Frontal cortex (tissue), 4 donors: ENCODE measurements at places on chromosomes 7 and 10. TPM values are rescaled to one million over a fixed set of nuclear protein-coding genes. Genes with fewer than 3 reads are reported as not detected.
A peak's percentile ranks its signal among the peaks of the same experiment; 100 is the strongest.

GRCh38 chr10:80590585-80591125 is 53.0 kb downstream of the SH2D4B start:
- DNase-seq: no peak

- DNase-seq: no peak
Measured at GRCh38 chr10:98673171-98673782, 226.5 kb upstream of the HPS1 start.

DNA sequence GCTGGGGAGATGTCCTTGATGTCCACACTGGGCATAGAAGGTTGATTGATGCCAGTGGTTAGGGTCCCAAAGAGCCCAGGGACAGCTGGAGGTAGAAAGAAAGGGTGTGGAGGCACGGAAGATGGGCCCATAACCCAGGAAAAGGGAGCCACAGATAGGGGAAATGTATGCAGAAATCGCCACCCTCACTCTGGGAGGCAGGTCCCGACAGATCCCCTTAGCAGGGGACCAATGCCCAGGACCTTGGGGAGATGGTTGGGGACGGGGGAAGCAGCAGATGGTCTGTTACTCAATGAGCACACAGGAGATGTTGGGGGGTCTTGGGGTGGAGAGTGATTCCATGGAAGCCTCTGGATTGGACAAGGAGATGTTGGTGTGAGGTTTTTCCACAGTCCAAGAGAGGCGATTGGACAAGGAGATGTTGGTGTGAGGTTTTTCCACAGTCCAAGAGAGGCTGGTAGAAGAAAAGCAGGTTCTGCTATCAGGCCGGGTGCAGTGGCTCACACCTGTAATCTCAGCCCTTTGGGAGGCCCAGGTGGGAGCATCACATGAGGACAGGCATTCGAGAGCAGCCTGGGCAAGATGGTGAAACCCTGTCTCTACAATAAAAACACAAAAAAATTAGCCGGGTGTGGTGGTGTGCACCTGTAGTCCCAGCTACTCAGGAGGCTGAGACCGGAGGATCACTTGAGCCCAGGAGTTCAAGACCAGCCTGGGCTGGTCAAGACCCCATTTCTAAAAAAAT is 7.0 kb upstream of the PPP1R35 start:
- DNase-seq: no peak

- DNase-seq: no peak
Measured at GRCh38 chr7:149229526-149229925, 9.9 kb upstream of the ZNF212 start.

DNA sequence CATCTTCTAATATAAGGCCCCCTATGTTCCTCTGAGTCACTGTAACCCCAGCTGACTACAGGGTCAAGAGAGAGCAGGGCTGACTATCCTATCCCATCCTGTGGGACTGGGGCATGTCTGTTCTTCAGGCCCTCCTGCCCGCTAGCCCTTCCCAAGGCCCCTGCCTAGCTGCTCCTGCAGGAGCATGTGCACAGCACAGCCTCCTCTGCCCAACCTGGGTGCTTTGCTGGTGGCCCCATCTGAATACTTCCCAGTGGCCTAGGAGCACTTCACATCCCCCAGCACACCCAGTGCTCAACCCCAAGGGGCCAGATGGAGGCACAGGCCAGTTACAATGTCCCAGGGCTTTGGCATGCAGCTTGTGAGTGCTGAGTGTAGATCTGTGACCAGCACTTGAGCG is 37.3 kb downstream of the AGBL3 start:
- no peak for DNase-seq

DNA sequence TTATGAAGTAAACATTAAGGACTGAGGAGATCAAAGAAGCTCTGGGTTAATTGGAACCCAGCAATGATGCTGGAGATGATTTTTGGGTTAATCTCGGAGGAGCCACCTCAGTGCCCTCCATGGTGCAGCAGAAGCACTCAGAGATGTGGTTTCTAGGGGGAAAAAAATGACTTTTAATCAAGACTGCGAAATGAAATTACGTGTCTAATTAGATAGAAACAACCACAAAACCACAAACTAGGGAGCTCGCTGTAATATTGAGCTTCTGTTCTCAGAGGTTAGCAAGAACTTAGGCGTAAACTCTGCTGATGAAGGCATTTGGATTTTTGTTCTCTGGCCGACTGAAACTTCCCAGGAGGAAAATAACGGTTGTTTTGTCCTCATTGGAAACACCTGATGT is 319.0 kb downstream of the GRID1 start:
- no peak for DNase-seq

GRCh38 chr7:30705008-30705407 is 22.8 kb upstream of the CRHR2 start:
- DNase-seq: no peak

- DNase-seq: no peak
Measured at GRCh38 chr7:90604383-90604782, 8.3 kb downstream of the CDK14 start.

DNA sequence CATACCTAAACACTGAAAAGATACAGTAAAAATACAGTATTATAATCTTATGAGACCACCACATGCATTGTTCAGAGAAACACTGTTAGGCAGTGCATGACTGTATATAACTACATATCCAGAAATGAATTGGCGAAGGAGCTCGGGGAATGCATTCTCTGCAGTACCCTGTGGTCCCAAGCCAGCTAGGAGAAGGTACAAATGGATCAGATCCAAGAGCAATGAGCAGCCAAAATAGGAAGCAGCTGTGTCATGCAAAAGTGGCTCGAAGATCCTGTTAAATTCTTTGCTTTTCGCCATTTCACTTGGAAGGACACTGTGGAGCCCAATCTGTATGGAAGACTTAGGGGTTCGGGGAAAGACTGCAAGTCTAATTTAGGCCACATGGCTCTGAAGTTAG is 334.8 kb downstream of the TNS3 start:
- no peak for DNase-seq

DNA sequence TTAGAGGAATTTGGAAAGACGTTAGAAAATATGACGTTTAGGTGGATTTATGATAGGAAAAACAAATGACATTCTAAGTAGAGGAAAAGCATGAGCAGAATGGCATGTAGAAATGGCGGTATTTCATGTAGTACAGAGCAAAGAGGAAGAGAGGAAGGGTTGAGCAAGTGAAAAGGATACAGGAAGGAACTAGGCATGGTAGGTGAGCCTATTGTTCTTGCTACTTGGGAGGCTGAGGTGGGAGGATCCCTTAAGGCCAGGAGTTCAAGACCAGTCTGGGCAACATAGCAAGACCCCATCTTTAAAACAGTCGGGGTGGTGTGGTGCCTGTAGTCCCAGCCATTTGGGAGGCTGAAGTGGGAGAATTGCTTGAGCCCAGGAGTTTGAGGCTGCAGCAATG is 1.2 kb downstream of the GTPBP10 start:
- DNase-seq: no peak

DNA sequence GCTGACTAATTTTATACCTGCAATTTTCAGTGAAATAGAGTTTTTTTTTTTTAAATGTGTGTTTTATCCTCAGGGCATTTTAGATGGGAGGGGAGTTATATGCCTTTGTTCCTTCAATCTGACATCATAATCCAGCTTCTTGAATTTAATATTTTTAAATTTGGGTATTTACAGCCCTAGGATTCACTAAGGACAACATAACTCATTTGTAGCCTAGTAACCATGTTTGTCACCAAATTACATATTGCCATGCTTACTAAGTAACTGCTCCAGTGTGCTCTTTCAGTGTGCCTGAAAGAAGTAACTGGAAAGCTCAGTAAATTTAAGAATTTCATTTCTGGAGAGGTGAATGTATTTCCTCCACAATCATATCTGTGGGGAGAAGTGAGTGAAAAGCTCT is 56.8 kb upstream of the DGKB start:
- no peak for DNase-seq

DNA sequence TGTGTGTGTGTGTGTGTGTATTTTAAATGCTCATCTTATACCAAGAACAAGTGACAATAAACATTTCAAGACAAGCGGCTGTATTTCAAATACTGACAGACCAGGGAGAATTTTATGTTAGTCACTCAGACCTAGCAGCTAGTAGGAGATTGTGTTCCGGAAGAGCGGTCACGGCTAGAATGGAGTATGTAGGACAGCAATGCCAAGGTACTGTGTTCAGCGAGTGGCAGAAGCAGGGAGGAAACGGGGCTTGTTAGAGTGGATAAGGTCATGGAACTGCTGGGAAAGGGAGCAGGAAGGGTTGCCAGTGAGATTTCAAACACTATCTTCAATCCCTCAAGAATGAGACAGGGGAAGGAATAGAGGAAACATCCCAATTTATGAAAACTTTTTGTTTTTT is 260.5 kb upstream of the PITRM1 start:
- no peak for DNase-seq

DNA sequence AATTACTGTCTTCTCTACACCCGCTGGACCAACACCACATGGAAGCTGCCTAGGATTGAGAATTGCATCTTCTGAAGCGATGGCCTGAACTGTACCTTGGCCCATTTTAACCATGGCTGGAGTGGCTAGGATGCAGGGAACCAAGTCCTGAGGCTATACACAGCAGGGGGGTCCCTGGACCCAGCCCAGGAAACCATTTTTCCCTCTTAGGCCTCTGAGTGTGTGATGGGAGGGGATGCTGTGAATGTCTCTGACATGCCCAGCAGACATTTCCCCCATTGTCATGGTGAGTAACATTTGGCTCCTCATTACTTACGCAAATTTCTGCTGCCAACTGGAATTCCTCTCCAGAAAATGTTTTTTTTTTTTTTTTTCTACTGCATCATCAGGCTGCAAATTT is 822.7 kb downstream of the PCDH15 start:
- DNase-seq: no peak

- no peak for DNase-seq
Measured at GRCh38 chr10:35447693-35448407, 111.5 kb downstream of the CCNY start.

DNA sequence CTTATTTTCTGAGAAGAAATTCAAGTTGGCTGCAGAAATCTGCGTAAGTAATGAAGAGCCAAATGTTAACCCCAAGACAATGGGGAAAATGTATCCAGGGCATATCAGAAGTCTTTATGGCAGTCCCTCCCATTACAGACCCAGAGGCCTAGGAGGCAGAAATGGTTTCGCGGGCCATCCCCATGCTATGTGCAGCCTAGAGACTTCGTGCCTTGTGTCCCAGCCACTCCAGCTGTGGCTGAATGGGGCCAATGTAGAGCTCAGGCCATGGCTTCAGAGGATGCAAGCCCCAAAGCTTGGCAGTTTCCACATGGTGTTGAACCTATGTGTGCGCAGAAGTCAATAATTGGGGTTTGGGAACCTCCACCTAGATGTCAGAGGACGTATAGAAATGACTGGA is 131.9 kb downstream of the GPR37 start:
- no peak for DNase-seq

DNA sequence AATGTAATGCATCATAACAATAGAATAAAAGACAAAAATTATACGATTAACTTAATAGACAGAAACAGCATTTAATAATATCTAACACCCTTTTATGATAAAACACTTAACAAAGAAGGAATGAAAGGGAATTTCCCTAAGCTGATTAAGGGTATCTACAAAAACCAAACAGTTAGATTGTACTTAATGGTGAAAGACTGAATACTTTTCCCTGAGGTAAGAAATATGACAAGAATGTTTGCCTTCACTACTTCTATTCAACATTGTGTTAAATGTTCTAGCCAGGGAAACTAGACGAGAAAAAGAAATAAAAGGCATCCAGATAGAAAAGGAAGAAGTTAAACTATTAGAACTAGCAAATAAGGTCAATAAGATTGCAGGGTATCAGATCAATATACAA is 276.9 kb downstream of the BAMBI start:
- DNase-seq: no peak

DNA sequence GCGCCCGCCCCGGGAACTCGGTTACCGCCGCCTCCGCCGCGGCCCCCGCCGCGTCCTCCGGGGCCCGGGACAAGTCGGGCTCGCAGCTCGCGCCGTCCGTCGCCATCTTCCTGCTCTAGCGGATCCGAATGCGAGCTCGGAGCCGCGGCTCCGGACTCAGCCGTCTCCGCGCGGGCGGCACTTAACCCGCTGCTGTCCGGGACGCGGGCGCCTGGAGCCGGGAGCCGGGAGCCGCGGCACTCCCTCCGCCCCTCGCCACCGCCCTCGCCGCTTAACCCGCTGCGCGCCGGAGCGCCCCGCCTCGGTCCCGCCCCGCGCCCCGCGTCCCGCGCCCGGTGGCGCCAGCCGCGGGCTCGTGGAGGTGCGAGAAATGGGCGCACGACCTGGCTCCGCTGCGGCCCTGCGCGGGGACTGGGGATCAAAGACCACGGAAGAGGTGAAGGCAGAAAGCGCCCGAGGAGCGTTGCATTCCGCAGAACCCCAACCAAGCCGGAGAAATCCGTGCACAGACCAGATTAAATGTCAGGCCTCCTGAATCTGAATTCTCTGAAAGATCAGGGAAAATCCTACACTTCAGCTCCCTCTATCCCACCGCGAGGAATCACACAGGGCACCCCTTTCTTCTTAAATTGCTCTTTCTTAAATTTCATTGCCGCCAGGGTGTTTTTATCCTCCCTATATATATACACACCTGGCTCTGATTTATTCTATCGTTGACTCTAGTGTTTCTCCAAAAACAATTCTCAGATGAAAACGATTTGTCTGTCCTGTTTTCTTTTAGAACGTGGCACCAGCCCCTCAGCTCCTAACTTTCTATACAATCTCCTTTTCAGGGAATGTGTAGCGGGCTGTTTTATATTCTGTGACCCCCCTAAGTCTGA is at the start of gene CTTNBP2:
TSS of gene CTTNBP2 (minus strand) at position 132 of the 881 bp plus-strand sequence. CDS start at position 106, 26 bp downstream.
- DNase-seq: peak; percentile 65

- DNase-seq: peak; percentile 18
Measured at GRCh38 chr7:77537778-77538280, 734 bp downstream of the PTPN12 start.

GRCh38 chr7:82194016-82194643 is 249.4 kb downstream of the CACNA2D1 start:
- DNase-seq: no peak

GRCh38 chr7:82904871-82905270 is 257.8 kb downstream of the PCLO start:
- DNase-seq: no peak

- DNase-seq: no peak
Measured at GRCh38 chr10:12466704-12467305, 117.5 kb downstream of the CAMK1D start.

- DNase-seq: no peak
Measured at GRCh38 chr7:10677211-10677610, 296.5 kb upstream of the PHF14 start.

GRCh38 chr10:129971381-129972144 is 7.5 kb upstream of the EBF3 start:
- DNase-seq: peak; percentile 80

- DNase-seq: no peak
Measured at GRCh38 chr7:137828456-137828855, 18.3 kb downstream of the DGKI start.

- no peak for DNase-seq
Measured at GRCh38 chr10:125711110-125711750, 8.3 kb upstream of the EDRF1 start.

The GJD4 gene
- not detected for total RNA-seq

The STK31 gene
- 13.5 TPM for total RNA-seq

The PIK3AP1 gene
- 4.5 TPM for total RNA-seq

The MYOF gene
- total RNA-seq: 2.9 TPM

The PNLIPRP3 gene
- not detected for total RNA-seq

The CYP2E1 gene
- 14.7 TPM for total RNA-seq

The NEUROG3 gene
- total RNA-seq: not detected

The STEAP1 gene
- total RNA-seq: 0.82 TPM

The SYT15 gene
- total RNA-seq: 0.82 TPM

The SLC13A1 gene
- total RNA-seq: not detected
